CD4-positive, alpha-beta T cell treated with Interleukin-21 for 1 hour (primary cell): ENCODE measurements at places on chromosomes 5 and 9.
A peak's percentile ranks its signal among the peaks of the same experiment; 100 is the strongest.

GRCh38 chr5:3220201-3220600 lies 375.4 kb upstream of the IRX1 start:
- no peak for DNase-seq

DNA sequence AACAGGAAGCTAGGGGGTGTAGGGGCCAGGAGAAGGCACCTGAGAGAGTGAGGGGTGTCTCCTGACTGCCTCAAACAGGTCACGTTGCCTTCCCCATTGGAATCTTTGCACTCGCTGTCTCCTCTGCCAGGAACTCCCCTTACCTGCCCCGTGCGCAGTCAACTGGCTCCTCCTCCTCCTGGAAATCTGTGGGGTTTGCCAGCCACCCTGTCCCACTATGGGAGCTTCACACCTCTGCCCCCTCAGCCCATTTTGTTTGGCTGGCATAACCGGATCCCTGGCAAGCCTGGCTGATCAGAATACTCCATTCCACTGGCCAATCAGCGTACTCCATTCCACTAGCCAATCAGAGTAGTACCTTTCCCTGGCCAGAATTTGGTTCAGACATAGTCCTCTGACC lies 10.4 kb upstream of the SLC34A1 start:
- DNase-seq = no peak

GRCh38 chr5:143752165-143752850 lies 59.7 kb upstream of the HMHB1 start:
- DNase-seq = no peak

DNA sequence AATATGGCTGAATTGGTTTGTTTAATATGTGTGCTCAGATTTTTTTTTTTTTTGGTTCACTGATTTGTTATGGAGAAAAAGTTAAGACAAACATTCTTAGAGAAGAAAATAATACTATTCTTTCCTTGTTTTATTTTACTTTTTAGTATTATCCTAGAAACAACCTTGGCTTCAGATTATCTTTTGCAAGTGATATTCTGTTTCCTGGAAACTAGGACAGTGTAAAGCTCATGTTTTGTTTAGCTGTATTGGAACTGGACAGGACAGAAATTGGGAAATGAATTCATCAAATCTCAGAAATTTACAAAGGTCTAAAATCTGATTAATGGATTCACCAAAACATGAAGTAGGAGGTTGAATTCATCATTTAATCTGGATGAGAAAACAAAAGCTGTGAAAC lies 130.5 kb downstream of the FBXL7 start:
- DNase-seq = no peak

- DNase-seq = no peak
Measured at GRCh38 chr5:164170814-164171213, 665.4 kb downstream of the MAT2B start.

DNA sequence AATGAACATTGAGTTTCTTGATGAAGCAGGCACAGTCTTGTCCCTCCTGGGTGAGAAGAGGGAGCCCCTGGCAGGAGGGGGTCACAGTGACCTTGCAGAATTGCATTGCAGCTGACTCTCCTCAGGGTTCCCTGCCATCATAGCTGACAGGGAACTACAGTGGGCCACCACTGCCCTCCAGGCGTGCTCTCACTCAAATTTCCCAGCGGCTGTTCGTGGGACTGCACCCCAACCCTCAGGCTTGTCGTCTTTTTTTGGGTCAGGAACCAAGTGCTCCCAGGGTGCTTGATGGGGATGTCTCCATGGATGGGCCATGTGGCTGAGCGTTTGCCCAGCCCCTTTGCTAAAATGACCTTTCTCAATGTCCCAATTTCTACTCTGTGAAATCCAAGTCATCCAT lies 215.8 kb downstream of the MELK start:
- no peak for DNase-seq

- no peak for DNase-seq
Measured at GRCh38 chr5:95283761-95284571, 928 bp downstream of the MCTP1 start.

DNA sequence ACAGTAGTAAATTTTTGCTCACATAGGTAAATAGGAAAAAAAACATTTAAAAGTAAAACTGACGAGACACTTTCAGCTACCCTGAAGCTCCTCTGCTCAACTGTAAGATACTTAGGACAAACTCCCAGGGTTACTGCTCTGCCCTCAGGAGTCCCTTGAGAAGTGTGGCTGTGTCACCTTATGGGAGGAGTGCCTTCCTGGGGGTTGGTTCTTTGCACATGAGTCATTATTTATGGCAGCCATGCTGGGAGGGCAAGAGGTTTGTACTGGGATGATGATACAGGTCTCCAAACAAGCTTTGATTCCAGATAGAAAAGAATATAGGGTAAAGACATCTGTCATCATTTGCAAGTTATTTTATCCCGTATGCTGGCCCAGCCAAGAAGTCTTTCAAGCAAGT lies 45.9 kb downstream of the TTC1 start:
- no peak for DNase-seq

DNA sequence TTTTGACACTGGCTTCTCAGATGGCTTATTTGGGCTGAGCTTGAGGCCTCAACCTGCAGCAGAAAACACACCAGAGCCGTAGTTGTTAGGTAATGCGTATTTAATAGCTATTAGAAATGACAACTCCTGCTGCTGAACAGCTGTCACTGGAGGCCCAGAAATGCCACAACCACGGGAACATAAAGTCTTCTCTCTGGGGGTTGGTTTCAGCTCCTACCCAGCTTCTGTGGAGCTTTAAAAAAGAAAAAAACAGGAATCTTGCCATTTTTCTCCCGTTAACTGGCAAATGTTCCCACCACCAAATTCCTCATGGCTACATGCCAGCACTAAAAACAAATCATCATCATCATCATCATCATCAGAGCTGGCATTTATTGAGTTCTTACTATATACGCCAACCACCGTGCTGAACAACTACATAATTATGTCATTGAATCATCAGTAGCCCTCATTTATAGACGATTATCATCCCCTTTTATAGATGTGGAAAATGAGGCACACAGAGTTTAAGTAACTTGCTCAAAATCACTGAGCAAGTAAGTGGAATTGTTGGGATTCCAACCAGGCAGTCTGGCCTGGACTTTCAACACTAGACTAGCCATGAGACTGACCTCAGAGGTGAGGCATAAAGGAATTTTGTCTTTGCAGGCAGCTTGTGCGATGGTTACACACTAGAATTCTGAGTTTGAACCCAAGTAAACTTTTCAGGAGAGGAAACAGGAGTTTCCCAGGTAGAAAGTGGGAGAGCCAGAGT lies 185.3 kb upstream of the WWC1 start:
- no peak for DNase-seq

DNA sequence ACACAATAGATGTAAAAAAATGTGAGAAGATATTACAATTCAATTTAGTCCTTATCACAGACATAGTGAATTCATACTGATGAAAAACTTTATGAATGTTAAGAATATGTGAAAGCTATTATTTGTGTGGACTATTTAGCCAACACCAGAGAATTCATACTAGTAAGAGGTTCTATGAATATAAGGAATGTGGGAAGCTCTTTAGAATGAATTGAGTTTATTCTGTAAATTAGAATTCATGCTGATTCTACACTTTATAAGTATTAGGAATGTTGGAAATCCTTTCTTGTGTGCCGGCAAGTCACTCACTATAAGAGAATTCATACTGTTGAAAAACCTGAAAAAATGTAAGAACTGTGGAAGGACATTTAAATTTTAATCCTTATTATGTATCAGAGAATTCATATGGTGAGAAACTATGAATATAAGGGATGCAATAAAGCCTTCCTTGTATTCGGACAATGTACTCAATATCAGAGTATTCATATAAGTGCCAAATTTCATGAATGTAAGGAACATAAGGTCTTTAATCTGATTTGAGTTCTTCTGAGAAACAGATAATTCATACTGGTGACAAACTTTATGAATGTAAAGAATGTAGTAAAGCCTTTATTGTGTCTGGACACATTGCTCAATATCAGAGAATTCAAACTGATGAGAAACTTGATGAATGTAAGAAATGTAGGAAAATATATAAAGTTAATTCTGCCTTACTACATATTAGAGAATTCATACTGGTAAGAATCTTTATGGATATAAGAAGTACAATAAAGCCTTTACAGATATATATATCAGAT lies 21.6 kb upstream of the PCDHA1 start:
- DNase-seq = no peak

DNA sequence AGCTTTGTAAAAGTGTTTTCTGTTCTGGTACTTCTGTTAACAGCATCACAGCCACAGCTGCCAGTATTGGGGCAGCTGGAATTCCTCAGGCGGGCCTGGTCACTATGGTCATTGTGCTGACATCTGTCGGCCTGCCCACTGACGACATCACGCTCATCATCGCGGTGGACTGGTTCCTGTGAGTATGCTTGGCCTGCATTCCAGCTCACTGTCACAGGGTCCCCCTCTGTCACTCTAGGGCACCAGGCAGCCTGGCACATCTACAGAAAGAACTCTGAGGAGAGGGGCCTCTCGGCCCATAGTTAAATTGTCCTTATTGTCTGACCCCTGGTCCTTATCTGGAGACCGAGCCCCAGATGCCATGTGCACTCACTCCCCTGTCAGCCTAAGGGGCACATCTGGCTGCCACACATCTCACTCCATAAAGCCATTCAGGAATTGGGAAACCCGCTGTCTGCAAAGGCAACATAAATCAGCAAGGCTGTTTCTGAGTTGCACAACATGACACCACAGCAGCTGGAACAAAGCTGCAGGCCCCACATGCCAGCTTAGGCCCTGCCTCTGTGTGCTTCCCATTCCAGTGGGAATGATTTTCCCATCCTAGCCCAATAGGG lies 77.5 kb downstream of the SLC1A3 start:
- DNase-seq = no peak

- DNase-seq = no peak
Measured at GRCh38 chr9:92395617-92396016, 8.8 kb downstream of the OGN start.

GRCh38 chr5:24904981-24905517 lies 260.3 kb upstream of the CDH10 start:
- no peak for DNase-seq

- no peak for DNase-seq
Measured at GRCh38 chr9:28051559-28052503, 478.6 kb upstream of the C9orf72 start.

DNA sequence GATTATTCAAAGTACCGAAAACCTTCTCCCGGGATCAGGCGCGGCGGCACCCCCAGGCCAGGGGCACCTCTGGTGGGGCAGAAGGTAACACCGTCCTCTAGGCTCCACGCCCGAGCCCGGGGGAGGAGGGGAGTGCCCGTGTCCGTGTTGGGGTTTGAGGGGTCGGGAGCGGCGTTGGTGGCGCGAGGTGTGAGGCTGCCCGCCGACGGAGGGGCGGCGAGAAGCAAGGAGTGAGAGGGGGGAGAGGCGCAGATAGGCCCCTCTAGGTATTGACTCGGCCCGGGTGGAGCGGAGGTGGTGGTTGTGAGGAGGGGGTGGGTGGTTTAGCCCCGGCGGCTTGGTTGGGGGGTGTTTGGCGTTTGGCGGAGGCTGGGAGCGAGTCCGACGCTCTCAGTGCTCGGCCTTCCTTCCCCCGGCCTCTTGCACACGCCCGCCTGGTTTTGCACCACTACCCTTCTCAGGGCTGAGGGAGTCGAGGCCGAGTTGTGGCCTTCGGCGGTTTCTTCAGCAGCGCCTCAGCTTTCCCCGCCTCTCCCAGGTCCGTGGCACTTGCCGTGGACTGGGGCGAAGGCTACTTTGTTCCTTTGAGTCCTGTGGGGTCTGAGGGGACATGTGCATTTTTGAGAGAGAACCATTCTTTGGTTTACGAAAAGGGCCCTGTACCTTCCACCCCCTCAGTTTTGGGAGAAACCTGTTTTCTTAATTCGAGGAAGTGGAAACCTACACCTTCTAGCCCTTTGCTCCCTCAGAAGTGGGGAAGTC lies 450 bp downstream of the GPBP1 start:
- DNase-seq = peak; percentile 51

GRCh38 chr5:139394123-139394653 lies 716 bp downstream of the PROB1 start:
- DNase-seq = peak; percentile 67

- DNase-seq = no peak
Measured at GRCh38 chr9:91315191-91315590, 46.5 kb downstream of the AUH start.

DNA sequence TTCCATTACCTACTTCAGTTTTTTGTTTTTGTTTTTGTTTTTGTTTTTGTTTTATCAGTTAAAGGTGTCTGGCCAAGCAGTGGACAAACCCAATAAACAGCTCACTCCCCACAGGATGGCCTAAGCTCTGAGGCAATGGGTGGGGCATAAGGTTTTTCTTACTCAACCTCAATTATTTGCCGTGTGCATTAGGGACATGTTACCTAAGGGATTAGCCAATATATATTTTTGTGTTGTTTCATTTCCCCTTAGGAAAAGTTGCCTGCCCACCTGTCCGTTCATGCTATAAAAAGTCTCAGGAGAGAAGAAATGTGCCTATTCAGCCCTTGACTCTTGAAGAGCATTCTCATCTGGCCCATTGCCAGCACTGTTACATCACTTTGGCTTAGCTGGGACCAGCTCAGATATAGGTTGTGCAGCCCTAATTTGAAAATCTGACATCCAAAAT lies 7.3 kb downstream of the SH3RF2 start:
- no peak for DNase-seq

- no peak for DNase-seq
Measured at GRCh38 chr5:73668486-73669111, 42.6 kb downstream of the ARHGEF28 start.

DNA sequence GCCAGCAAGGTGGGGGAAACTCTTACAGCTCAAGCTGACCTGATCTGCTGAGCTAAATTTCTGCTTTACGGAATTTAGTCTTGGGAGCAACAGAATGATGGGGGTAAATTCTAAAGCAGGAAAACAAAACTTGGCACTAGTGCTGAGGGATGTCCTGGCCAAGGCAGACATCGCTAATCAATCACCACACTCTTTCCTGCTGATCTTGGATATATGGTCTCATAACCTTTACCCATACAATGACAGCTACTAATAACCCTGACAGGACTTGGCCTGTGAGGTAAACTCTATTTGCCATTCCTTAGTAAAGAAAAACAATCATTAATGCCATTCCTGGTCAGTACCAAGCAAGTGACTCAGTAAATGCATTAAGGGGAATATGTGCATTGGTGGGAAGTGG lies 51.5 kb downstream of the PPARGC1B start:
- no peak for DNase-seq

DNA sequence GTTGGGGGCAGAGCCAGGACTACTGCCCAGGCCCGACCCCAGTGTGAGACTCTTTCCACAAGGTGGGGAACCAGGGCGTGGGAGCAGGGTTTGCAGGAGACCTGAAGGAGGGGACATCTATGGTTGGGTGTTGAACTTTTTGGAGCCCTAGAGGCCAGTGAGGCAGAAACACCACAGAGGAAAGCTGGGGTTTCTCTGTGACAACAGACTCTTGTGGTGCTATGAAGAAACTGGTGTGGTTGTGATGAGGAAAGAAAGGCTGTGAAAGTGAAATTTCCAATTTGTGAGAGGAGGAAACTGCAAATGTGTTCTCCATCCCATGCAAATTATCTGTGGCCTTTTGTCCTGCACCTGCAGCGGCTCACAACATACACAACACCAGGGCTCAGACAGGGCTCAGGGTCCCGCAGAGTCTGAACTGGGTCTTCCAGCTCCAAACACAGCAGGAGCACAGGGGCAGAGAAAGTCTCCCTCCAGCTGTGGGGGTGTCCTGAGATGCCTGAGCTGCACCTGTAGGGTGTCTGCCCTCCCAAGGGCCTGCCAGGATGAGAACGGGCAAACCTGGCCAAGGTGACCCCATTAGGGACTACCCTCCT lies 51.4 kb upstream of the GRHPR start:
- no peak for DNase-seq

GRCh38 chr5:1325191-1325741 lies 19.6 kb downstream of the CLPTM1L start:
- no peak for DNase-seq
